ENCODE measurements at places on chromosomes 16 and 17.

GRCh38 chr16:546909-547770 is 13.1 kb upstream of the PRR35 start:
- DNase-seq: peak; percentile 46

DNA sequence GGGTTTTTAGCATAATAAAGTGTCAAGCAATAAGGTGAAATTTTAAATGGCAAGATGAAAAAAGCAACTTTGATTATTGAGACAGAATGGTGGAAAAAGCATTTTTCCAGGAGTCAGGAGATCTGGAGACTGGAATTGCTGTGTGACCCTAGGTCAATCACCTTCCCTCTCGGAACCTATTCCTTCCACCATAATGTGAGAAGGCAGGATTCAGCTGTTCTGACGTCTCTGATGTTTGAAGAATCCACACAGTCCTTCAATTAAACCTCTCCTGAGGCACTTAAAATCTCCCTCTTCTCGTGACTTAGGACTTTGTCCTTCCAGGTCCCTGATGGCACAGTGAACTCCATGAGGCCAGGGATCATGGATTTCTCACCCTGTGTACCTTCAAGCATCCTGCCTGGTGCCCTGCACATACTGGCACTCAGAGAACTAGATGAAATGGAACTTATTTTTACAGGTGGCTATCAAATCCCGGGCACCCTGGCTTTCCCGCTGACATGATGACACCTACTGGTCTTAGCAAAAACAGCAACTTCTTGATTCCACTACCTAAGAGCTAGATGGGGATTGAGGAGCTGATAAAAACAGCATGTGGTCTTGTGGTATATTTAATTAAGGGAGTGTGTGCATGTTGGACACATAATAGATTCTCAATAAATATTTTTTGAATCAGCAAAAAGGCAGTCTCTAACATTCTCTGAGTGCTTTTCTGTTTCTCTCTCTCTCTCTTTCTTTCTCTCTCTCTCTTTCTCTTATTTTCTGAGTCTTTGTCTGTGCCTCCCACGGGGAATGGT is 2.3 kb upstream of the CCDC182 start:
- peak; percentile 92 for DNase-seq

DNA sequence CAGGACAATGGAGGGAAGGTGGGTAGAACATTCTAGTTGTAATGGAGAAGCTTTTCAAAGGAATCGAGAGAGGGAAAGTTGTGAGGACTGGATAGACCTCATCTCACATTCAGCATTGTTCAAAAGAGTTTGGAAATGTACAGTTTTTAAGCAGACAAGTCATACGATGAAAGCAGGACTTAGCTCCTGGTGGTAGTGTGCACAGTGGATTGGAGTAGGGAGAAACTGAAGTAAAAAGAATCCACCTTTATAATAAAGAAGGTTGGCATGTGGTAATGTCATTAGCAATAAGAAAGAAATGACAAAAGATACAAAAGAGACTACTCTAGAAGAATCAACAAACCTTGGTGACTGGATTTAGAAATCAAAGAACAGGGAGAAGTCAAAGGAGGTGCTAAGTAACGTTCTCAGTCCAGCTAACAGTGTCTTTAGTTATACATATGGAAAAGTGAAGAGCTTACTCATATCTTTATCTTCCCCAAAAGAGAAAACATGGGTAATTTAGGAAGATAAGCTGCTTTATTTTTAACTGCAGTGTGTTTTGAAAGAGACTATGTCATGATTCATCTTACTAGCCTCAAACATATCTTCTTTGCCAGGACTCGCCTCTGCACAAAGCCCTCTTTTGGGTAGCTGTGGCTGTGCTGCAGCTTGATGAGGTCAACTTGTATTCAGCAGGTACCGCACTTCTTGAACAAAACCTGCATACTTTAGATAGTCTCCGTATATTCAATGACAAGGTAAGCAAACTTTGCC is 18.7 kb upstream of the EVI2A start:
- no peak for DNase-seq

DNA sequence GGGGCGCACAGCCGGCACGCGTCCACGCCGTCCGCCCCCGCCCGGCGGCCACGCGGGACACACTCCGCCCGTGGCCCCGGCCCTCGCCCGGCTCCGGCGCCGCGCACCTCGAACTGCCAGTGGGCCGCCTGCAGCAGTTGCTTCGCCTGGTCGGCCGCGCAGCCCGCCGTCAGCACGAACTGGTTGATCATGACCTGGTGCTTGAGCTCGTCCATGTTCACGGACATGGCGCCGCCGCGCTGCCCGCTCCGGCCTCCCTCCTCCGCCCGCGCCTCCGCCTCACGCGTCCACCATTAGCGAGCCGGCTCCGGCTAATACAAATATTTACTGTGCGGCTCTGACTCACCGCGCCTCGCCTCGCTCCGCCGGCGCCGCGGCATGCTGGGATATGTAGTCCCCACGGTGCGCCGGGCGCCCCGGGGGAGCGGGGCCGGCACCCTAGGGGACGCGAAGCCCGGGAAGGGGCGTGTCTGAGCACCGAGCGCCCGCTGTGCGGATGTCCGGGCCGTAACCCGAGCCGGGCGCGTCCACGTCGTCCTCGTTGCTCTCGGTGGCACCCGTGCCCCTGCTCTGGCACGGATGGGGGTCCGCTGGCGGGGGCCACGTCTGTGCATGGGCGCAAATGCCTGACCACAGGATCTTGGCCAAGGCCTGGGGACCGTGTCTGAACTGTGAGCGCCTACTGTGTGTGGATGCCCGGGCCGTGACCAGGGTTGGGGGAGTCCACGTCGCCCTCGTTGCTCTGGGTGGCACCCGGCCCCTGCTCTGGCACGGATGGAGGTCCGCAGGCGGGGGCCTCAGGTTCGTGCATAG is at the start of gene UBALD1:
Gene UBALD1, minus strand, starts transcription at position 318 of the 813 bp plus-strand sequence. Its CDS starts 91 bp downstream, at position 227.
- peak; percentile 18 for DNase-seq

DNA sequence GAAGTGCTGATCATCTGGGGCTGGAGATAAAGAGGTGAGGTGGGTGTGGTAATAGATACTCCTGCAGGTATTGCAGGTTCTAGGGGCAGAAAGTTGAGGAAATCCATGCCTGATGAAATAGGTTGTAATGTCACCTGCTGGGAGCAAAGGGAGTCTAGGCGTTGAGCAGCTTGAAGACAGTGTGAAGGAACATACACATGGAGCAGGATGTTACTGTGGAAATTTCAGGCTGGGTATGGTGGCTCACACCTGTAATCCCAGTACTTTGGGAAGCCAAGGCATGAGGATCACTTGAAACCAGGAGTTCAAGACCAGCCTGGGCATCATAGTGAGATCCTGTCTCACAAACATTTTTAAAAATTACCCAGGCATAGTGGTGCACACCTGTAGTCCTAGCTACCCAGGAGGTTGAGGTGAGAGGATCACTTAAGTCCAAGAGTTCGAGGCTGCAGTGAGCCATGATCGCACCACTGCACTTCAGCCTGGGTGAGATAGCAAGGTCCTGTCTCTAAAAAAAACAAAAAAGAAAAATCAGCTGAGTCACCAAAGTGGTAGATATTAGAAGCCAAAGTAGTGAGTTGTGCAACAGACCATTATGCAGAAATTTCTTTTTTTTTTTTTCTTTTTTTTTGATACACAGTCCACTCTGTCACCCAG is 9.1 kb upstream of the CRYBA1 start:
- no peak for DNase-seq

DNA sequence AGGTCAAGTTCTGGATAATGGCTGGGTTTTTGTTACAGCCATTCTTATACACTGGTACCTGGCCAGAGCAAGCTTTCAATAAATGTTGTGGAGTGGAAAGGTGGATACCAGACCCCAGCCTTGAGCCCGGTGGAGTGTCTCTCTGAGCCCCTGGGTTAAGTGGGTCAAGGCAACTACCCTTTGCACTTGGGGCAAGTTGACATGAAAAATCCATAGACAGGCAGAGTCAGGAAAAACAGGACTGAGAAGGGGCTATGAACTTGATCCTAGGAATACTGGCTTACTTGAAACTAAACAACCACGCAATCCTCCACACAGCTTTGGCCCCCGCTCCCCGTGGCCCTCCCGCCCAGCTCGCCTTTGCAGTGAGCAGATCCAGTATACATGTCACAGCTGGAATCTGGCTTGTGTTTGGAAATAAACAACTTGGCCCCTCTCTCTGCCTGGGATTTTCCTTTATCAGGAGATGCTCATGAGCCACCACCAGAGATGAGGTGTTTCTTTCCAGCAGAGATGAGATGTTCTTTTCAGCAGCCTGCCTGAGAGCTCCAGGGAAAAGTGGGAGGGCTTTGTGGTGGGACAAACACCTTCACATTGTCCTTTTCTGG is 65.9 kb downstream of the KSR1 start:
- DNase-seq: no peak

DNA sequence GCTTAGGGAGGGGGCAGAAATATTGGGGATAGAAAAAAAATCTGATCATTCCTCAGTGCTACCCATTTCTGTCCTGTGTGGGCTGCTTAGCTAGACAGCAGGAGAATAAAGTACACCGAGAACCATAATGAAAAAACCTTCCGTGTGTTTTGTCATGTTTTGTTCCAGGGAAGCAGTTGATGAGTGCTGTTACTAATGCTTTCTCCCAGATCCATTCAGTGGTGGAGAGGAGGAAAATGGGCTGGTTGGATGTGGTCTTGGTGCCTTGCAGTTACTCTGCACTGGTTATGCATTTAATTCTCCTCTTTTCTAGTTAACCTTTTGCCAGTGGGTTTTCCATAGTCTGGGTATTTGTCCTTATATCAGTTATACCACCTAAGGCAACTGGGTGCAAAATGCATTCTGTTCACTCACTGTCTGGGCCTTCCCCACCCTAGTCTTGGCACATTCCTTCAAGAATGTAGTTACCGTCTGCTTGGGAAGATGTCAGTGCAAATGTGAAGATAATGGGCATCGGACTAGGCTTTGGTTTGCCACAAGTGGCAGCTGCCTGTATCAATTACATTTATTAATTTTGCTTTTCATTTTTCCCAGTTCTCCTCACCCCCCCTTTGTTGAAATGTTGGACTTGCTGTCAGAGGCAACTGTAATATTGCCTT is 9.3 kb upstream of the TBKBP1 start:
- no peak for DNase-seq

- no peak for DNase-seq
Observed at GRCh38 chr17:39738568-39738901, 797 bp downstream of the GRB7 start.

DNA sequence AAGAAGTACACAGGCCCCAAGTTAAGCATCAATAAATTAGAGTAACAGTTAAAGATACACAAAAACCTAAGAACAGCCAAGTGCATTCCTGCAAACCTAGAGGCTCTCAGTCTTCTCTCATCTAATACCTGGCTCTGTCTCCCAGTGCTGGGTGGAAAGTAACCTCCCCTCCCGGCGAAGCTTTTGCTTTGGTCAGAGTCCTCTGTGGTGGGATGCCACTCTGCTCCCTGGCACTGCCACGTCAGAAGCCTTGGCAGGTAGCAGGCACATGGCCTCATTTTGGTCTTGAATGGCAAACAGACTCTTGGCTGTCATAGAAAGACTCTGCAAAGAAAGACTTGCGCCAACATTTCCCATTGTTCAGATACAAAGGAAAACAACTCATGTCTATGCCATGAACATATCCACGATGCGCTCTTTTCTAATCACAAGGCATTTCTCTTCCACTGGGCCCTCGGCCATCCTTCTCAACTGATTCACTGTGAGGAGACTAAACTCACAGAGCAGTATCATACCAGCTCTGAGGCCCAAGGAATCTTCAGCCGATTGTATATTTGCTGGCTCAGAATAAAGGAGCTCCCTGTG is 21.2 kb downstream of the MTHFSD start:
- DNase-seq: no peak

GRCh38 chr17:10646392-10646990 is 10.6 kb downstream of the MYH3 start:
- DNase-seq: peak; percentile 44

DNA sequence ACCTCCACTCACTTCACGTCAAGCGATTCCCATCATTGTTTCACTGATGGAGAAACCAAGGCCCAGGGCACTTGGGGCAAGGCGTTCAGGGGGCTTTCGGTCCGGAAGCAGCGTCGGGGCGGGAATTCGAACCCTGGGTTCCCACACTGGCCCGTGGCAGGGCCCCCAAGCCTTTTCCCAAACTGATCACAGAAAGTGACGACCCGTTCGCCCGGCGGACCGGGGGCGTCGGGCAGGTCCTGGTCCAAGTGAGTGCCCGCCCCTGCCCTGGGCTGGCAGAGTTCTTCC is 856 bp upstream of the MON1B start:
- DNase-seq: no peak

- no peak for DNase-seq
Observed at GRCh38 chr17:50047083-50047482, 8.8 kb upstream of the ITGA3 start.

- DNase-seq: no peak
Observed at GRCh38 chr17:56925088-56925487, 11.2 kb upstream of the TRIM25 start.

GRCh38 chr17:82095777-82096708 is 2.0 kb downstream of the FASN start:
- peak; percentile 51 for DNase-seq

- DNase-seq: no peak
Observed at GRCh38 chr17:39219647-39220154, 6.0 kb downstream of the STAC2 start.

- DNase-seq: no peak
Observed at GRCh38 chr17:2198927-2199326, 104.7 kb downstream of the SMG6 start.

DNA sequence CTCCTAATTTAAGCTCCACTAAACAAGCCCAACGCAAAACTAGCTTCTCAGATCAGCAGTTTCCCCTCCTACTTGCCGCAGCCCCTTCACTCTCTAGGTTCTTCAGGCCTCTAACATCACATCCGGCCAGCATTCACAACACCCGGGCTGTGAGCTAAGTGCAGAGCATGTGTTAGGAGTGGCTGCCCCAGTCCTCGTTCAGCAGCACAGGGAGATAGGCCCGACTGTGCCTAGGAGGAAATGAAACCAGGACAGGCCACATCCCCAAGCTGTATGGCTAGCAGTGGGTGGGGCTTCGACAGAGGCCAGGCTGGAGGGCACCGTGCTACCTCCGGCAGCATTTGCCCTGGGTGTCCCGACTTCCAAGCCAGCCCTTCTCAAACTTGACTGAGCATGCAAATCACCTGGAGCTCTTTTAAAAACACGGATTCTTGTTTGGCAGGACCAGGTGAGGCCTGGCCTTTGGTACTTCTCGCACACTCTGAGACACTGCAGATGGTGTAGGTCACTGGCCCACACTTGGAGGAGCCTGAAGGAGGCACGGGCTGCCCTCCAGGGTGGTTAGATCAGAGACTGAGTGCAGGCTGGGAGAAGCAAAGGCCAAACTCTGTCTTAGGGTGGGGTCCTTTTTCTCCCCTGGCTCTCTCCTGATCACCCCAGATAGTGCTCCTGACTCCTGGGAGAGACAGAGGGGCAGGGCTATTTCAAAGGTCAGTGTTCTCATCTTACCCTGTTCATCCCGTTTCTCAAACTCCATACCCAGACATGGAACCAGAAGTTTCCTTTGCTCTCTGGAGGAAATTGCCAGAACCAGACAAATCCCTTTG is 202.0 kb downstream of the C16orf78 start:
- DNase-seq: no peak

GRCh38 chr17:73194514-73195222 is 1.8 kb downstream of the COG1 start:
- no peak for DNase-seq

- DNase-seq: no peak
Observed at GRCh38 chr16:16884451-16884850, 505.5 kb downstream of the NPIPA7 start.

Data from NCI-H1694 treated with DMSO at 0.1 percent for 48 hours (cell line).